ENCODE measurements at places on chromosomes 16 and 17. TPM values are rescaled to one million over a fixed set of nuclear protein-coding genes. Genes with fewer than 3 reads are reported as not detected.

DNA sequence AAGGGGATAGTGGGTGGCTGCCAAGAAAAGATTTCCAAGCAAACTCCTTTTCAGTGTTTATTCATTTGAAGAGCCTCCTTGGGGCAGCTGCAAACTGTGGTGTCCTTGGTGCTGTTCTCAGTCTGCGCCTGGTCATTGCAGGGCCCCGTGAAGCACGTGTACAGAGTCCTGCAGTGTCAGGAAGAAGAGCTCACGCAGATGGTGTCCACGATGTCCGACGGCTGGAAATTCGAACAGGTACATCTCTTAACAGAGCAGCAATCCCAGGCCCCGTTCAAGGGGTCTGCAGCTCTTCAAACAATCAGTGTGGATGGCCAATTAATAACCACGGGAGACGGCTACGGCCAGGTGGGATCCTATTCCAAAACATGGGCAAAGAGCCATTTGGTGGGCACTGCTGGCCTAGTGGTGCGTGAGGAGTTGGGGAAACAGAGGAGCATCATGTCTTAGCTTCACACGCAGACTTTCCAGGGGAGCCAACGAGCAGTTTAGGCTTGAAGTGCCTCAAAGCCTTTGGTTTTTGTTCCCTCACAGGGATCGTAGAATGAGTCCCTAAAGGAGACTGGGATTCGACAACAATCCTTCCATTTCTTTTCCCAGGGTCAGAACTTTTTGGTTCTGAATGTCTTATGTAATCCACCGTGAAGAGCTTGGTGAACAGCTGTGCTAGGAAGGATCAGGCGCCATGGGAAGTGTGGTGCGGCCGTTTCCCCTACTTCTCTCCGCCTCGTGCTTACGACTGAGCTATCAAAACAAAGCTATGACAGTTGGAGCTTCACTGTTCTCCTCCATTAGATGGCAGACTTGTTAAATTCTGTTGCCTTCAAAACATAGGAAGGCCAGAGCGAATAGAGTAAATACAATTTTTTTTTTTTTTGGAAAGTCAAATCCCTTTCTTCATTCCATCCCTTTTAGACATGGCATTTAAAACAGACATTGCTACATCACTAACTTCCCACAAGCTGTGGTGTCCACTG lies 12.6 kb downstream of the KCTD2 start:
- no peak for DNase-seq

GRCh38 chr16:10312784-10313724 lies 72.8 kb upstream of the ATF7IP2 start:
- DNase-seq = no peak

GRCh38 chr16:70652322-70652721 lies 6.0 kb downstream of the IL34 start:
- DNase-seq = no peak

Gene EVI2B
- total RNA-seq = not detected

- no peak for DNase-seq
These were observed 5.3 kb downstream of the ARHGDIA start for GRCh38 chr17:81865733-81866439.

GRCh38 chr17:50831471-50831928 lies 3.9 kb upstream of the WFIKKN2 start:
- no peak for DNase-seq

Measured in neural crest cell (in vitro differentiated cells).